Epithelial cell of proximal tubule (primary cell): ENCODE measurements at places on chromosomes 1 and 21.

- DNase-seq: no peak
Observed at GRCh38 chr1:16210581-16210980, 1.9 kb downstream of the ARHGEF19 start.

- DNase-seq: no peak
Observed at GRCh38 chr1:32240140-32240951, 6.7 kb upstream of the FAM167B start.

DNA sequence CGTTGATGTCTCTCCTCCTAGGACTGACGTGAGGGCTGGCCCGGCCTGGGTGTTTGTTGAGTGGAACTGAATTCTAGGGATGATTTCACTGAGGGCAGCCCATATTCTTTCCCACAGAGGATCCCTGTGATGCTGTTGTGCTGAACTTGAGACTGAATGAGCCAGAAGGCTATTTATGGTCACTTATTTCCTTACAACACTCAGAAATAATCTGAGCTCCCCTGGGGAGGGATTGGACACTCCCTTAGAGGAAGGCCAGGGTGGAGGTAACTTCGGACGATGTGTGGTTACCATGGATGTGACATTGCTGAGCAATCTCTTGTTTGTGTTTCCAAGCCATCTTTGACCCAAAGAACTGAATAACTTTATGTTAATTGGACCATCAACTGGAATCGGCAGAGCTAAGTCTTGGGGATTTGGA, 5.1 kb upstream of the TMCO4 start:
- peak; percentile 95 for DNase-seq

- no peak for DNase-seq
Observed at GRCh38 chr1:89525169-89525855, 683 bp downstream of the LRRC8B start.
